Activated naive CD4-positive, alpha-beta T cell (primary cell): ENCODE measurements at places on chromosomes 2 and 18.

GRCh38 chr2:5991305-5991968, 299.3 kb downstream of the SOX11 start:
- no peak for DNase-seq

GRCh38 chr2:67694445-67694844, 297.3 kb downstream of the ETAA1 start:
- DNase-seq: no peak

DNA sequence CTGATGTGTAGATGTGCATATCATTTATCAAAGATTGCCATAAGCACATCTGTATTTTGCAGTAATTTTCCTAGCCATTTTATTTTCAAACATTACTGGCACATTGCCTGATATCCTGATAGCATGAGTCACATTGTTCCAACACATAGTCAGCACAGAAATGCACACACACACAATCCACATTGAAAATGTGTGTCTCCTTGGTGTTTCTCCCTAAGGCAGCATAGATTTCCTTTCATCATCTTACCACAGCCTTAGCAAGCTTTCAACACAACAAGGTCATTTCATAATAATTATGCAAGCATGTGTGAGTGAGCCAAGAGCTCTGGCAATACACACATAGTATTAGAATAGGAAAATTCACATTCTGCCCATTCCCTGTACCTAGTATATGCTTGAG, 245.4 kb upstream of the MEIS1 start:
- no peak for DNase-seq

GRCh38 chr2:191298306-191298705, 53.1 kb downstream of the MYO1B start:
- no peak for DNase-seq

DNA sequence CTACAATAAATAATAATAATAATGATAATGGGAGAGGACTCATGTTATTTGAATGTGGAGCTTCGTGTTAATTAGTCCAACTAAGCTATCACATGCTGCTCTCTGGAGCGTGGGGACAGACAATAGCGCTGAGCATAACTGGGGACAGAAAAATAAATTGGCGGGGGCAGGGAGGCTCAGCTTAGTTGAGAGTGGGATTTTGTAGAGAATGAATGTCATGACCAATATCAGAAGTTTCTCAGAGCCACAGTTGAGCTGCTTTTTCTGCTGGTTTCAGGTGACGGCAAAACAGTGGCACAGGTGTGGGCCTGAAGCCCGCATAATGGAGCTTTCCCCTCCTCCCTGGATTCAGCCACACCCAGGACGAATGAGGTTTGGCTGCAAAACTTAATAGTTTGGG, 111.1 kb upstream of the CAB39 start:
- no peak for DNase-seq

- no peak for DNase-seq
Observed at GRCh38 chr2:23814963-23815362, 112.0 kb downstream of the ATAD2B start.

- no peak for DNase-seq
Observed at GRCh38 chr2:119711352-119711751, 32.4 kb downstream of the TMEM177 start.

- DNase-seq: no peak
Observed at GRCh38 chr2:98084151-98084868, 2.7 kb upstream of the VWA3B start.
